ENCODE measurements at places on chromosomes 12 and 14. TPM values are rescaled to one million over a fixed set of nuclear protein-coding genes. Genes with fewer than 3 reads are reported as not detected.
A peak's percentile ranks its signal among the peaks of the same experiment; 100 is the strongest.

GRCh38 chr14:76946753-76947077 is 81.8 kb downstream of the IRF2BPL start:
- H3K27ac ChIP-seq, result peak overlapping the region; percentile 5
- peak overlapping the region; percentile 8 for H3K4me3 ChIP-seq
- H3K4me1 ChIP-seq, result peaks cover 33% of the 10 kb centered on the region

GRCh38 chr12:75720812-75721641 is 209.6 kb upstream of the KRR1 start:
- DNase-seq, result no peak
- H3K4me1 ChIP-seq, result peaks cover 13% of the 10 kb centered on the region
- H3K36me3 ChIP-seq, result no peaks in the 10 kb centered on the region
- H3K27me3 ChIP-seq, result no peaks in the 10 kb centered on the region
- no peak overlapping the region for H3K27ac ChIP-seq

DNA sequence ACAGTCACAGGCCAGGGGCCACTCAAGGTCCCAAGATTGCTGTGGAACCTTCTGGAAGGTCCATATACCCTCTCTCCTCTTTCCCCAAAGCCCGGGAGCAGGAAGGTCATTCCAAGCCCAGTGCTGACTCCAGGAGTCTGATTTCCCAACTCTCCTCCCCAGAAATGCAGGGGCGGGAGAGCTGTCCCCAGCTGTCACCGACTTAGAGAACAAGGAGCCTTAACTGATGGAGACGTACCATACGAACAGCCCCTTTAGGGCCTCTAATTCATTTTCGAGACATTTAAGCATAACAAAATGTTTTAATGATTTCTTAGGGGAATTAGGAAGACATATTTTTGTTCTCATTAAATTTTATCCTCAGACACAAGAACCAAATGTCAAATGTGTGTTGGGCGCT is 99.2 kb downstream of the PHETA1 start:
- no peaks in the 10 kb centered on the region for H3K27me3 ChIP-seq
- no peaks in the 10 kb centered on the region for H3K36me3 ChIP-seq
- no peak overlapping the region for H3K27ac ChIP-seq
- H3K4me3 ChIP-seq, result no peak overlapping the region

The KRT85 gene
- not detected for total RNA-seq

The THTPA gene
- 13.4 TPM for total RNA-seq

DNA sequence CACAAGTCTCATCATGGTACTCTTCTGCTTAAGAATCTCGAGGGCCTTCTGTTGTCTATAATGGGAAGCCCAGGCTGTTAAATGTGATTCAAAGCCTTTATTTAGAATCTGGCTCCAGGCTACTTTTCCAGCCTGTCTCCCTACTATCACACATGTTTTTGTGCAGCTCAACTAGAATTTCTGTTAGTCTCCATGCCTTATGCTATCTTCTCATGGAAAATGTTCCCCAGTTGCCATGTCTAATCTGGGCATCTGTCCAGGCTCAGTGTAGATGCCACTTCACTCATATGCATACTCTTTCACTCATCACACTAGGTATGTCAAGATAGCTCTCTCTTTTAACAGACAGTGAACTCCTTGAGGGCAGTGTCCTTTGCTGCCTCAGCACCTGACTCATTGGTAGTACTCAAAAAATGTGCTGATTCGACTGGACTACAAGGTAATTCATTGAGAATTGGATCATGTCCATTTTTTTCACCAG is 145.3 kb downstream of the TTLL5 start:
- H3K27me3 ChIP-seq, result no peaks in the 10 kb centered on the region
- no peak for DNase-seq
- no peak overlapping the region for H3K4me3 ChIP-seq
- peaks cover 9% of the 10 kb centered on the region for H3K36me3 ChIP-seq
- no peaks in the 10 kb centered on the region for H3K4me1 ChIP-seq
- no peak overlapping the region for H3K27ac ChIP-seq

GRCh38 chr14:74684434-74684833 is 28.4 kb downstream of the AREL1 start:
- peaks cover 6% of the 10 kb centered on the region for H3K4me1 ChIP-seq
- no peak overlapping the region for H3K27ac ChIP-seq
- no peak for DNase-seq
- no peaks in the 10 kb centered on the region for H3K27me3 ChIP-seq

- DNase-seq, result no peak
- no peak overlapping the region for H3K4me3 ChIP-seq
- H3K27me3 ChIP-seq, result no peaks in the 10 kb centered on the region
- no peak overlapping the region for H3K27ac ChIP-seq
- no peaks in the 10 kb centered on the region for H3K4me1 ChIP-seq
- no peaks in the 10 kb centered on the region for H3K36me3 ChIP-seq
Measured at GRCh38 chr12:79763766-79764452, 73.1 kb upstream of the PAWR start.

GRCh38 chr12:129719416-129719815 is 184.4 kb downstream of the TMEM132D start:
- no peaks in the 10 kb centered on the region for H3K4me1 ChIP-seq
- no peak overlapping the region for H3K27ac ChIP-seq
- no peaks in the 10 kb centered on the region for H3K36me3 ChIP-seq
- no peaks in the 10 kb centered on the region for H3K27me3 ChIP-seq

GRCh38 chr14:70981000-70981952 is 74.0 kb downstream of the PCNX1 start:
- H3K27me3 ChIP-seq, result no peaks in the 10 kb centered on the region
- peak overlapping the region; percentile 11 for H3K4me3 ChIP-seq
- peaks cover 9% of the 10 kb centered on the region for H3K4me1 ChIP-seq
- H3K36me3 ChIP-seq, result peaks cover 25% of the 10 kb centered on the region
- no peak for DNase-seq
- H3K27ac ChIP-seq, result peak overlapping the region; percentile 65

DNA sequence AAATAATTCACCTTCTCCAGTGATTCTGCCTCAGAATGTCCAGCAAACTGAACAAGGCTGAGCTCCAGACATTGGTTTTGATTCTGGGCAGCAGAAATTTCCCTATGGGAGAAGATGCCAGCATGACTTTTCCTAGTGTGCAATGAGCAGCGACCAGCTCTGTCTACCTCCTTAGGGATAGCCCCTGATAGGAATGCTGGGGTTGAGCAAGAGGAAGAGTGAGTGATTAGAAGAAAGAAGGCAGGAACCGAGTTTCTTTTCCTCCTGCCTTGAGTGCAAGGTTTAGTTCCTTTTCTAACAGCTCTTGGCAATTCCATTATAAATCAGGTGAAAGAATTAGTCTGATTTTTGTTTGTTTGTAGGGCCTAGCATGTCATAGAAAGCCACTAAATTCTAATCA is 379.0 kb downstream of the DAD1 start:
- no peaks in the 10 kb centered on the region for H3K36me3 ChIP-seq
- H3K27me3 ChIP-seq, result no peaks in the 10 kb centered on the region
- no peaks in the 10 kb centered on the region for H3K4me1 ChIP-seq
- no peak overlapping the region for H3K27ac ChIP-seq
- DNase-seq, result no peak

DNA sequence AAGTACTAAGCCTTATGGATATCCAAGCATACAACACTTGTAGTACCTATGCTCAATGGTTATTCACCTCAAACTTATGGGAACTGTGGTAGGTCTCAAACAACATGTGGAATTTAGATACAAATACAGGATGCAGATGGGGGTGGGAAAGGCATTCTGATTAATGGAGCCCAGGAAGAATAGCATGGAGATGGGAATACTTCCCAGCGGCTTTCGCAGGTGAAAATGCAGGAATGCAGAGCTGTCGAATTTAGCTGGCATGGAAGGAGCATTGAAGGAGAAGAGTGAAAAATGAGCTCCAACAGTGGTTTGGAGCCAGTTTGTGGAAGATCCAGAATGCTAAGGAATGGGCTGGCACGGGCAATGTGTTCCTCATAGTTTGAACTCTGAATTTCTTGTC is 89.9 kb downstream of the NKX2-1 start:
- H3K4me3 ChIP-seq, result no peak overlapping the region
- DNase-seq, result no peak
- H3K36me3 ChIP-seq, result no peaks in the 10 kb centered on the region
- H3K27me3 ChIP-seq, result peaks cover 3% of the 10 kb centered on the region

The TM7SF3 gene
- total RNA-seq, result 9.5 TPM

The AJUBA gene
- 1.1 TPM for total RNA-seq

The ZBTB25 gene
- 56.8 TPM for total RNA-seq

The KRT86 gene
- not detected for total RNA-seq

DNA sequence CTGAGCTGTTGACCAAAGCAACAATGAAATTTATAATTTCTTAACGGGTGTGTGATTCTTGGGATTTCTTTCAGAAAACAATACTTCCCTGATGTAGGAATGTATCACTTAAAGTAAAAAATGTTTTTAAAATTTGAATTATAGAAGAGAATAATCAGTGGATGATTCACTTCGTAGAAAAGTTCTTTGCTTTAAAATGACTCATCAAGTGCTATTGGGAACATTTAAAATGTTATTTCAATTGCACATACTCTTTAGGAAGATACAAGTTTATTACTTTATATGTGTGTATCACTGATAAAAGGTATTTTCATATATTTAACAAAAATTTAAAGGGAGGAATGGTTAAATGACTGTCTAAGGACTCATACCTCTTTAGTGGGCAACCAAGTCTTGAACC is 155.3 kb downstream of the PDE3A start:
- no peaks in the 10 kb centered on the region for H3K36me3 ChIP-seq
- no peaks in the 10 kb centered on the region for H3K4me1 ChIP-seq
- no peak overlapping the region for H3K4me3 ChIP-seq
- DNase-seq, result no peak
- H3K27ac ChIP-seq, result no peak overlapping the region
- H3K27me3 ChIP-seq, result no peaks in the 10 kb centered on the region

The CD9 gene
- total RNA-seq, result 0.66 TPM

GRCh38 chr14:41303506-41303905 is 303.2 kb upstream of the LRFN5 start:
- no peak for DNase-seq
- H3K36me3 ChIP-seq, result no peaks in the 10 kb centered on the region
- no peak overlapping the region for H3K27ac ChIP-seq
- no peaks in the 10 kb centered on the region for H3K4me1 ChIP-seq
- no peak overlapping the region for H3K4me3 ChIP-seq
- H3K27me3 ChIP-seq, result no peaks in the 10 kb centered on the region

DNA sequence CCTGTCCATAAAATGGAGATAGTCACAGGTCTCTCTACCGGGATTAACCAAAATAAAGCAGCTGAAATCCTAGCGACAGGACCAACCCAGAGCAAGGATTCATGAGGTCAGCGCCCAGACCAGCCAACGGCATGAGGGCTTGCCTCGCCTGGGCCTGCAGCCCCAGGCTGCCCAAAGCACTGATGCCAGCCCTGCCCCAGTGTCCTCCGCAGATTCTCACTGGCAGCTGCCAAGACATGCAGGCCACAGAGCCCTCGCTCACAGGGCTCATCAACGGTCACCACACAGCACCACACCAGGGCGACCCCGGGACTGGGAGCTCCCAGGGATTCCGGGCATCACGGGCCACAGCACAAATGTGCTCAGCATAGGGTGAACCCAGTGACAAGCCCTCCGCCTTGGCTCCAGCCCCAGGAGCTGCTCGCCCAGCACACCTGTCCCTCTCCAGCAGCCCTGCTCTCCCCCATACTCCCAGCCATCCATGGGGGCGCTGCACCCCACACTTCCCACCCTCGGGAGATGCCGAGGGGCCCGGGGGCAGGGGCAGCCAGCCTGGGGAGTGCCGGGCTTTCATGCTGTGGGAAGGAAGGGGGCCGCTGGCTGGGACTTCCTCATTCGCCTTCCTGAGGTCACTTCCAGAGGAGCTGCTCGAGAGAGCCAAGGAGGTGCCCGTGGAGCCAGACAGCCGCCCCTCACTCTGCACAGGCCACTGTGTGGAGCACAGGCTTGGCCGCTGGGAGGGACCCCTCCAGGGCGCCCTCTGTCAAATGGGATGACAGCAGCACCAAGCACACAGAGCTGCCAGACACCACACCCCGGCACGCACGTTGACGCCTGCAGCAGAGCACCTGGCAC is 14.1 kb downstream of the RAB35 start:
- peaks cover 38% of the 10 kb centered on the region for H3K4me1 ChIP-seq
- peak overlapping the region; percentile 30 for H3K27ac ChIP-seq
- H3K27me3 ChIP-seq, result no peaks in the 10 kb centered on the region
- peaks cover 93% of the 10 kb centered on the region for H3K36me3 ChIP-seq

DNA sequence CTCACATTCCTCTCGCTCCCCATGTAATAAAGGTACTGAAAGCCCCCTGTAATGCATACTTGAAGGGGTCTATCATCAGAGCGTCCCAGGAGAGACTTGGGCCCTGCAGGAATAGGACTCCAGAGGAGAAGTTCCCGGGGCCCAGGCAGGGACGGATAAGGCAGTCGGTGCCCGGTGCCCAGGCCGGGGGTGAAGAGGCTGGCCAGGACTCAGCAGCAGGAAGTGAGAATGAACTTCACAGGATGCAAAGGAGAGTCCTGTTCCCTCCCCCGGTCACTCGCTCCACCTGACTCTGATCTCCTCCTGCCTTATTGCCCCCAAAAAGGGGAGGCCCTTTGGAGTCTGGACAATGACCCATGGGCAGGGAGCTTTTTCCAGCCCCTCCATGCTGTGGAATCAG is 40.2 kb downstream of the LRRC74A start:
- no peak for DNase-seq
- peaks cover 35% of the 10 kb centered on the region for H3K4me1 ChIP-seq
- H3K4me3 ChIP-seq, result no peak overlapping the region
- H3K27me3 ChIP-seq, result no peaks in the 10 kb centered on the region

DNA sequence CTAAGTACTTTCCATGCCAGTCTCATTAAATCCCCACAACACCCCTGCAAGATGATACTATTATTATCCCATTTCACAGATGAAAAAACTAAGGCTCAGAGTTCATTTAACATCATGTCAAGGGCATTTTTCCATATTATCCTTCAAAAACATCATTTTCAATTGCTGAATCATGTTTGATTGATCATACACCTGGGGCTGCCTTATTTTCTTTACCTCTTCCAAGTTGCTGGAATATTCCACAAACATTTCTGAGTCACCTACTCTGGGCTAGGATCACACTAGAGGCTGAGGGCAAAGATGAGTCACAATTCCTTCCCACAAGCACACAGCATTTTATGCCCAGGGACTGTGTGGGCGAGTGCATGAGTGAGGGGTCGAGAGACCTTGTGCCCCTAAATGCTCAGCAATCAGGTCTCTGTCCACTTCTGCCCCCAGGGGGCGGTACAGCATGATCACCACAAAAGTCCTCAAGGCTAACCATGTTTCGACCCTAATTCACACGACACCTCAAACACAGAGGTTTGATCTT is 14.1 kb upstream of the TMEM119 start:
- DNase-seq, result peak; percentile 41
- no peaks in the 10 kb centered on the region for H3K27me3 ChIP-seq
- peaks cover 26% of the 10 kb centered on the region for H3K4me1 ChIP-seq
- H3K27ac ChIP-seq, result no peak overlapping the region

The DBX2 gene
- not detected for total RNA-seq

GRCh38 chr14:35558680-35559079 is 24.7 kb downstream of the INSM2 start:
- no peaks in the 10 kb centered on the region for H3K4me1 ChIP-seq
- H3K36me3 ChIP-seq, result no peaks in the 10 kb centered on the region
- H3K27me3 ChIP-seq, result no peaks in the 10 kb centered on the region
- no peak overlapping the region for H3K27ac ChIP-seq
- H3K4me3 ChIP-seq, result no peak overlapping the region

- no peak overlapping the region for H3K27ac ChIP-seq
- no peaks in the 10 kb centered on the region for H3K36me3 ChIP-seq
- H3K27me3 ChIP-seq, result no peaks in the 10 kb centered on the region
- no peak for DNase-seq
- no peaks in the 10 kb centered on the region for H3K4me1 ChIP-seq
Measured at GRCh38 chr12:58950739-58951100, 30.4 kb upstream of the LRIG3 start.

GRCh38 chr12:60263161-60263560 is 667.3 kb downstream of the SLC16A7 start:
- no peaks in the 10 kb centered on the region for H3K27me3 ChIP-seq
- H3K4me3 ChIP-seq, result no peak overlapping the region
- H3K27ac ChIP-seq, result no peak overlapping the region
- H3K36me3 ChIP-seq, result no peaks in the 10 kb centered on the region

GRCh38 chr12:100068305-100068704 is 74.4 kb downstream of the BLTP3B start:
- H3K27ac ChIP-seq, result no peak overlapping the region
- H3K27me3 ChIP-seq, result no peaks in the 10 kb centered on the region
- H3K36me3 ChIP-seq, result peaks cover 14% of the 10 kb centered on the region
